Iris pigment epithelial cell (primary cell): ENCODE measurements at places on chromosomes 1 and 21.
A peak's percentile ranks its signal among the peaks of the same experiment; 100 is the strongest.

DNA sequence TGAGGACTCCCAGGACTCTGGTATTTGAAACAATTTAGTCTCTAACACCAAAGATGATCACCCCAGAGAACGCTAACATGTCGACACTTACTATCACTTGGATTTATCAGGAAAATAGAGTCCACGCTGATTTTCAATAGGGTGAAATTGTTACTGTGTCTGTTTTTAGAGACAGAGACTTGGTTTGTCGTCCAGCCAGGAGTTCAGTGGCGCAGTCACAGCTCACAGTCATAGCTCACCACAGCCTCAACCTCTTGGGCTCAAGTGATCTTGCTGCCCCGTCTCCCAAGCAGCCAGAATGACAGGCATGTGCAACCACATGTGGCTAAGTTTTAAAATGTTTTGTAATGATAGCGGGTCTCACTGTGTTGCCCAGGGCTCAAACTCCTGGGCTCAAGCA lies 5.3 kb downstream of the SSU72 start:
- DNase-seq: peak; percentile 16

DNA sequence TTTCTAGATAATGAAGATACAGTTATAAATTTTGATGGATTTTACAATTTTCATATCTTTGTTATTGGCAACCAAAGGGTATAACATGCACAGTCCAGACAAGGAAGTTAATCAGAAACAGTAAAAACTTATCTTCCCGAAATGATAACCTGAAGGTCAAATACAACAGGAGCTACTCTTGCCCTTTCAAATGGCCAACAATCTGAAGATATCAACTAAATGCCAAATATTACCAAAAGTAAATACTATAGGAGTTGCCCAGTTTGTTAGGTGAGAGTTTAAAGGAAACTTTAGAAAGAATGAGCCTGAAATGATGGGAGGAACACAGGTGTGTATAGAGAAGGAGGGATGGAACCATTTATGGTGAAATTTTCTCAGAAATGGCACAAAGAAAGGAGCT lies 153.2 kb downstream of the RGS7 start:
- DNase-seq: no peak

GRCh38 chr21:44872649-44873355 lies 688 bp downstream of the PTTG1IP start:
- peak; percentile 60 for DNase-seq

DNA sequence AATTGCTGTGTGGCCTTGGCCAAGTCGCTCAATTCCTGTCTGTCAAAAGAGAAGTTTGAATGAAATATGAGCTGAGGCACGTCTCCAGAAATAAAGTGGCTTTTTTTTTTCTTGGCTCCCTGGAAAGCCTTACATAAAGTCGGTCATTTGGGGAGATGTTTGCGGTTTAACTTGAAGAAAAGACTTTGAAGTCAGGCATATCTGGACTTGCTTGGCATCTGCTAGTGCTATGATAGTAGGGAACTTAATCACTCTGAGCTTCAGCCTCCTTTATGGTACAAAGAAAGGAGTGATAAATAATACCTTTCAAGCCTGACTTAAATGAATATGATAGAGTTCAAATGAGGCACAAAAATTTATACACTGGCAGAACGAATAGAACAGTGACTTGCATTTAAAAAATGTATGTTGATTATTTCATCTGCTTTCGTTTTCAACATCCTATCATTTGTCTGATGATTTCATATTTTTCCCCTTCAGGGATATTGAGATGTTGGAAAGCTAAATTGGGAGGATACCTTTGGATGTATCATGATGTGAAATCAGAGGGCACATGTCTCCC lies 60.2 kb downstream of the FASLG start:
- peak; percentile 39 for DNase-seq

GRCh38 chr1:67540025-67540732 lies 110.0 kb upstream of the SERBP1 start:
- no peak for DNase-seq

GRCh38 chr1:29782846-29783507 lies 546.7 kb downstream of the PTPRU start:
- no peak for DNase-seq

GRCh38 chr1:26862781-26863684 lies at the start of gene SFN:
Gene SFN, plus strand, starts transcription at chr1:26863149. Its CDS starts 64 bp downstream, at chr1:26863213.
- no peak for DNase-seq

DNA sequence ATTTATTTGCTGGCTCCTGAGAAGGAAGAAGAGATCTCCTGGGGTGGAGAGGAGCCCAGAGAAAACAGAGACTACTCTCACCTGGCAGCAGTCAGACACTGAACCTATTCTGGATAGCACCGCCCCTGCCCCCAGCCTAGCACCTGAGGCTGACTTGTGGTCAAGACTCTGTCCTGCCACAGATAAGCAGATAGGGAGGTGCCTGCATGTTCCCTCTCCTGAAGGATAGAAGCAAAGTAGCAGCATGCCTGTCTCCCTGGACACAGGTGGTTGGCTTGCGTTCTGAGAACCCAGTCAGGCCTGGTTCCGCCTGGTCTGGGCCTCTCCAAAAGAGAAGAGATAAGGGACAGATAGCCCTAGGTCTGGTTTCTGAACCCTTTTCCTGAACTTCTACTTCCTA lies 1.3 kb upstream of the EFNA3 start:
- DNase-seq: no peak

DNA sequence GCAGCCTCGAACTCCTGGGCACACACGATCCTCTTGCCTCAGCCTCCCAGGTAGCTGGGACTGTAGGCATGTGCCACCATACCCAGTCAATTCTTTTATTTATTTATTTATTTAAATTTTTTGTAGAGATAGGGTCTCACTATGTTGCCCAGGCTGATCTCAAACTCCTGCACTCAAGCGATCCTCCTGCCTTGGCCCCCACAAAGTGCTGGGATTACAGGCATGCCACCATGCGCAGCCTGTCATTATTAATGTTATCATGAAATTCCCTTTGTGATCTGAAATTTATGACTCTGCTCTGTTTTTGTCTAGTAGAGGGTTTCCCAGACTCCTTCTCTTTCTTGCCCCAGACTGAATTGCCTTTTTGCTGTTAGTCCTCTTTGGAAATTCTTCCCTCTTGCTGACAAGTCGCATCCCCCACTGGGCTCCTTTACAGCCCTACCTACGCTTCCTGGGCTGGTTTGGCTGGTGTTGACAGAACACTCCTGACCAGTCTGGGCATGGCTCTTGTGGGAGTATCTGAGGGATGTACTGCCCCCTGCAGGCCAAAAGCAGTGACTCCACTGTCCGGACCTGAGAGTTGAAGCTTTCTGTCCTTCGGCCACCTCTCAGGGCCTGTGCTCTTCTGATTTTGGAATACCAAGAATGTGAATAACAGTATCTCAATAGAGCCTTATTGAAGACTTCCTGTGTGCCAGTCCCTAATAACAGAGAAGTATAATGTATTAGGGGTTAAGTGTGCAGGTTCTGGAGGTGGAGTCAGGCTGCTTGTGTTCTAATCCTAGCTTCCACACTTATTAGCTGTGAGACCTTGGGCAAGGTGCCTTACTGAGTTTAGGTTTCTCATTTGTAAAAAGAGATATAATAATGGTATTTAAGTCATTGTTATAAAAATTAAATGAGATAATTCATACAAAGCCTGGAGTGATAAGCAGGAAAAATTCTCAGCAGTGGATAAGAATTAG lies 28.2 kb downstream of the TCEANC2 start:
- DNase-seq: peak; percentile 77

DNA sequence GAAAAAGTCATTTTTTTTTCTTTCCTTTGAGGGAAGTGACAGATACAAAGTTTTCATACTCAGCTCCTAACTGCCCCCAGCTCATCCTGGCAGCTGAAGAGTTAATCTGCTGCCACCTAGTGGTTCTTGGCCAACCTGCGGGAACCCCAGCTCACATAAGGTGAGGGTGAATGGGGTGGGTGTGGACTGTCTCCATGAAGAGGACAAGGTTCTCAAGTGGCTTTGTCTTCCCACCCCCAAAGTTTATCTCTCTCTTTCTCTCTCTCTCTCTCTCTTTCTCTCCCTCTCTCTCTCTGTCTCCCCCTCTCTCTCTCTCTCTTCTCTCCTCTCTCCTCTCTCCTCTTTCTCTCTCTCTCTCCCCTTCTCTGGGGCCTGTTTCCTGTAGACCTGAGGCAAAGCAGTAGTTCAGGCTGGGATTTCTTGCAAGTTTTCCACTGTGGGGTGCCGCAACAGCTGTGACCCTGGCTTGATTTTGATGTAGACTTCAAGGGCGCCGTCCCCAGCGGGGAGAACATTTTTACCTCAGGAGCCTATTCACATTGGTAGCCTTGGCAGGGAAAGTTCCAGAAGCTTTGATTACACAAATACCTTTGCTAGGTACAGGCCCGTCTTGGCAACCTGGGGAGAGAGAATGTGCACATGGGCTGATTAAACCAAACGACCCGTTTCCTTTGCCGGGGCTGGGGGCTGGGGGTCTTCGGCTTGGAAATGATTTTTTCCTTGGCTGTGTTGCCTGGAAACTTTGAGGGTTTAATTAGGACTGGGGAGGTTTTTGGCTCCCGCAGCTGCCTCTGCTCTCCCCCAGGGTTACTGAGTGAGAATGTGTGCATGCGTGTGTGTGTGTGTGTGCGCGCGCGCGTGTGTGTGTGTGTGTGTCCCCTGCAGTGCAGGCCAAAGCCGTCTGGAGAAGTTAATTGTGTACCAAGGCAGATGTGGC lies 135.9 kb downstream of the TM2D1 start:
- DNase-seq: peak; percentile 53

GRCh38 chr1:57336793-57337192 lies 87.1 kb downstream of the DAB1 start:
- no peak for DNase-seq

GRCh38 chr1:75725861-75726361 lies 1.4 kb downstream of the ACADM start:
- no peak for DNase-seq

DNA sequence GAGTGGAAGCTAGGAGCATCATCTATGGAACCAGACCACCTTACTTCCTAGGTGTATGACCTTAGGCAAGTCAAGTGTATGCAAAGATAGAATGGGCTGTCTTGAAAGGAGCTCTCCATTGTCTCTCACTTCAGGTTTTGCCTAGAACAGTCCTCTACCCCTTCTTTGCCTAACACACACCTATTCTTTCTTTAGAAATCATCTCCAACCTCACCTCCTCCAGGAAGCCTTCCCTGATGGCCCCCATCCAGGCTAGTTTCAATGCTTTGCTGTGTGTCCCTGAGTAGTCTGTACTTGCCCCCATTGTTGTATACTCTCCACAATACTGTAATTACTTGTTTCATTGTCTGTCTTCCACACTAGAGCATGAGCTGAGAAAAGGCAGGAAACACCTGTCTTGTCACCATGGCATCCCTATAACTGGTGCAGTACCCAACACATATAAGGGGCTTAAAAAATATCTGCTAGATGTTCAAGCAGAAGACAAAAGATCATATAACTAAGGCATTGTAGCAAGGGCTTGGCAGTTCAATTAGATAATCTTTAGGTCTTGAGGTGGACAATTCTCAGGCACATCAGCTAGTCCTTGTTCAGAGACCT lies 83.0 kb downstream of the RRAGC start:
- DNase-seq: no peak

- DNase-seq: peak; percentile 67
Measured at GRCh38 chr1:196723325-196724185, 51.1 kb upstream of the CFHR3 start.

- DNase-seq: peak; percentile 30
Measured at GRCh38 chr1:28421744-28422143, 52.2 kb downstream of the PHACTR4 start.

DNA sequence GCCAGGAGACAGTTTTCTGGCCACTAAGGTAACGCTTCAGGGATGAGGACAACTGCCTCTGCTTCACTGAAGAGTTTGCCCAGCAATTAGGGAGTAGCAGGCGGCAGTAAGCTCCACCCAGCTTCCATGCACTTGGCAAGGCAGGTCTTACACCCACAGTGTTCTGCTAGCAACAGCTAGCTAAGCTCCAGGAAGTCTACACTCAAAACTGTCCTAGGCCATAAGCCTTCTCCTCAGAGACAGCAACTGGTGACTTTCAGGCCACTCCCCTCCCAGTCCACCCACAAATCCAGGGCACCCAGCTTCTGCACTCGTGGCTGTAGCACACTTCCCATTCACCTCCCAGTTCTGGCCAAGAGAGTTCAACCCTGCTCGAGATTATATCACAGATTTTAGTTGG lies 47.3 kb downstream of the KMO start:
- no peak for DNase-seq

GRCh38 chr1:65443647-65444046 lies 23.2 kb downstream of the LEPR start:
- no peak for DNase-seq

- DNase-seq: no peak
Measured at GRCh38 chr1:36122062-36123030, 2.7 kb downstream of the COL8A2 start.

DNA sequence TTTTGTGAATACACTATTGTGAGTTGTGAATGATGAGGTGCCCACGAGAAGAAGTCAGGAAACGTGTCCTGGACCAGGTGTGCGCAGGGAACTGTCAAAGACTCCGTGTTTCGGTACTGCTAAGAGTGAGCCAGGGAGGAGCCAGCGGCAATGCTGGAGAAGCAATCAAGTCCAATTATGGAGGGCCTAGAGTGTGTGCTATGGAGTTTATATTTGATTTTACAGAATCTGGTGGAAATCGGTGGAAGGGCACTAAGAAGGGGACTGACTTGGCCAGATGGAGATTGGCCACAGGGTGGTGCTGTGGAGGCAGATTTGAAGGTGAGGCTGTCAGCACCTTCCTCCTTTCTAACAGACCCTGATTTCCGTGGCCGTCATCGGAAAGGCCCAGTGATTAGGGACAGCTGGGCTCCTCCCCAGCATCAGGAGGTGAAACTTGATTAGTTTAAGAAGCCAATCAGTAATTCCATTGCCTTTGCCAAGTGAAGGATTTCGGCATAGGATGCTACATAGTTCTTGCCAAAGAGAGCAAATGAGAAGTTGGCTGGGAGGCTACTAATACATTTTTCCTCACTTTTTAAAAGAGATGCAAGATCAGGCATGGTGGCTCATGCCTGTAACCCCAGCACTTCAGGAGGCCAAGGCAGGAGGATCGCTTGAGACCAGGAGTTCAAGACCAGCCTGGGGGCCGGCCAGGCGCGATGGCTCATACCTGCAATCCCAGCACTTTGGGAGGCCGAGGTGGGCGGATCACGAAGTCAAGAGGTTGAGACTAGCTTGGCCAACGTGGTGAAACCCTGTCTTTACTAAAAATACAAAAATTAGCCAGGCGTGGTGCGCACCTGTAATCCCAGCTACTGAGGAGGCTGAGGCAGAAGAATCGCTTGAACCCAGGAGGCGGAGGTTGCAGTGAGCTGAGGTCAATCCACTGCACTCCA lies 7.0 kb downstream of the PTCH2 start:
- peak; percentile 81 for DNase-seq

DNA sequence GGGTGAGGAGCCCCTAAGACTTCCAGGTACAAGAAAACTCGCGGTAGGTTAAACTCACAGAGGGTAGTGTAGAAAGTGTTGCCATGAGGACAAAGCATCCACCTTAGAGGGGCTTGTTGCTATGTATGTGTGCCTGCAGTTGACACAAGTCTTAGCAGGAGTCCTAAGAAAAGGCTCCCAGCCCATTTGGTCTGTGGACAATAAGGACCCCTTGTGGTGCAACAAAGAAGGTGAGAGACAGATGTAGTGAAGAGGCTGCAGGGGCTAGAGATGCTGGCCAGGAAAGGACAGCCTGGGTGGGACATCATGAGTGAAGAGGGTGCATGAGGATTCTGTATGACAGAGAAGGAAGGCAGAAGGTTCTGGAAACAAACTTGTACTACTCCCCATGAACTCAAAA lies 36.3 kb upstream of the IL10 start:
- peak; percentile 50 for DNase-seq

- DNase-seq: no peak
Measured at GRCh38 chr1:21198929-21199328, 22.2 kb upstream of the EIF4G3 start.

- peak; percentile 48 for DNase-seq
Measured at GRCh38 chr1:232422898-232423297, 207.0 kb downstream of the SIPA1L2 start.

GRCh38 chr1:171769754-171770153 lies 11.7 kb upstream of the METTL13 start:
- no peak for DNase-seq
